ENCODE measurements at places on chromosomes 6 and 20.

GRCh38 chr20:32909896-32910571, 51.3 kb downstream of the EFCAB8 start:
- DNase-seq, result no peak

DNA sequence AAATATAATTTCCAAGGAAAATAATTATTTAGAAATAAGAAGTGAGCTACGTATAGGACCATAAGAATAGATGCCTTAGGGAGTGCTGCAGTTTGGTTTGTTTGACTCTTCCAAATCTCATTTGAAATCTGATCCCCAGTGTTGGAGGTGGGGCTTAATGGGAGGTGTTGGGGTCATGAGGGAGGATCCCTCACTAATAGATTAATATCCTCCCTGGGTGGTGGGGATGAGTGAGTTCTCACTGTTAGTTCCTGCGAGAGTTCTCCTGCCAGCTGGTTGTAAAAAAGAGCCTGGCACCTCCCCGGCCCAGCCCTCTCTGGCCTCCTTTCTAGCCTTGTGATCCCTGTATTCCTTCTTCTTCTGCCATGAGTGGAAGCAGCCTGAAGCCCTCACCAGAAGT, 69.3 kb downstream of the RCAN2 start:
- no peak for DNase-seq

- DNase-seq, result no peak
Measured at GRCh38 chr6:28980137-28980851, 24.8 kb downstream of the ZNF311 start.

GRCh38 chr20:29497261-29497671, 1760.2 kb upstream of the DEFB115 start:
- DNase-seq, result no peak

GRCh38 chr20:49890471-49891361, 24.6 kb downstream of the SPATA2 start:
- peak; percentile 36 for DNase-seq

DNA sequence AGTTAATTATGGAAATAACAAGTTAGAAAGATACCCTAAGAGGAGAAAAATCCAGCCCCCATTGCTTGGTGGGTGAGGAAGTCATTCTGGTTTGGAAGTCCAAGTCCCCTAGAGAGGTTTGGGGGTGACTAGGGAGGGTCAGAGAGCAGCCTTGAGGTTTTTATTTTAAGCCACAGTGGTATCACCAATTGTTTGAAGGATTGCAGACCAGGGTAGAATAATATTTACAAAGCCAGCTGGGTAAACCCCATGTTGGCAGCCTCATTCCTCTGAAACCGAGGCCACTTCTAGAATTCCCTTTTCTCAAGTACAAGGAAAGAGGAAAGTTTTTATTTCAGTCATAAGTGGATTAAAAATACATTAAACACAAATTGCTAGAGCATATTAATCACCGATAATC, 99.7 kb downstream of the TMEM170B start:
- no peak for DNase-seq

DNA sequence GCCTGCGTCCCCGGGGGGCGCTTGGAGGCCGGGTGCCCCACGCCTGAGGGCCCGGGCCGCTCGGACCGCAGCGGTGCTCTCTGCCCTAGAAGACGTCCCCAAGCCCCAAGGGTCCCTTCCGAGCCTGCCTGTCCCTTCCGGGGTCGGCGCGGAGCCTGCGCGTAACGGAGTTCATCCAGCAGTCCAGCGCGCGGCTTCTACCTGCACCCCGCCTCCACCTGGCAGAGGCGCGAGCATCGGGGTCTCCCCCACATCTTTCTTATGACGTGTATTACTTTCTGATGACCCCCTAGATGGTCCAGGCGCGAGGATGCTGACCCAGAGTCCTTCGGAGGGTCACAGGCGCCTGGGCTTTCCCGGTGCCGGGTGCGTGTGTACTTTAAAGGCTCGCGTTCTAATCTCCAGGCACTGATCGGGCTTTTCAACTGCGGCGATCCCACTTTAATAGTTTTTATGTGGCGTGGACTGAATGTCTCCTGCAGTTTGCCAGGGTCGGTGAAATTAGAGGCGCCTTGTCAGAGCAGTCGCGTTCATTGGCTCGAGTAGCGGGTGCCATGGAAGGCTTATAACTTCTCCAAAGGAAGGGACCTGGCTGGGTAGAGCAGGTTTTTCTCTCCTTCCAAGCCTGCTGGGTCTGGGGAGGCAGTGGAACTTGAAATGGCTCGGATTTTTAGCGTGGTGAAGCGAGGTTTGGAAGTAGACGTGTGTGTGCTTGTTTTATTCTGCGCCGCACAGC, 912 bp downstream of the EYA4 start:
- DNase-seq, result no peak
